ENCODE measurements at places on chromosomes 4 and X.

DNA sequence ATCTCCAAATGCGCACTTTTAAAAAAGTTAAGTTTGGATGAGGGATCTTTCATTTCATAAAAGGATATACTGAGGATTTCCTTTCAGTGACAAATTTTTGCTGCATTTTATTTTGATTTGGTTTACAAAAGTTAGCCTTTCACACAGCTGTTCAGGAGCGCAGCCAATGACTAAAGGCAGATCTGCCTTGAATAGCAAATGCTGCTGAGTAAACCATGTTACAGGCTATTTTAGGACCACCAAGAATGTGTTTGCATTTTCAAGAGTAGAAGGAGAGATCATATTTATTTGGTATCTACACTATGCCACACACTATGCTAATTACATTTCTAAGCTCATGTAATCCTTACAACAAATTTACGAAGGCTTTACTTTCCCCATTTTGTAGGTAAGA is 92.1 kb downstream of the MAMLD1 start:
- DNase-seq, result no peak

DNA sequence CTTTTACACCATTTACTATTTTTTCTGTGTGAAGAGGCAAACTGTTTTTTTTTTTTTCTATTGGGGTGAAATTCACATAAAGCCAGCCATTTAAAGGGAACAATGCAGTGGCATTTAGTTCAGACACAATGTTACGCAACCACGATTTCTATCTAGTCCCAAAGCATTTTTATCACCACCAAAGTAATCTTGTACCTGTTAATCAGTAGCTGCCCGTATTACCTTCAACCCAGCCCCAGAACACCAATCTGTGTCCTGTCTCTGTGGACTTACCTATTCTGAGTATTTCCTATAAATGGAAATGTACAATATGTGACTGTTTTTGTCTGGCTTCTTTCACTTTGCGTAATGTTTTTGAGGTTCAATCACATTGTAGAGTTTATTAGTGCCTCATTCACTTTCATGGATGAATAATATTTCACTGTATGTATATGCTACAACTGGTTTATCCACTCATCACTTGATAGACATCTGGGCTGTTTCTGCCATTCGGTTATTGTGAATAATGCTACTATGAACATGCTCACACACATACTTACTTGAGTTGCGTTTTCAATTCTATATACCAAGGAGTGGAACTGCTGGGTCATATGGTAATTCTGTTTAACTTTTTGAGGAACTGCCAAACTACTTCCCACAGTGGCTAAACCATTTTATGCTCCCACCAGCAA is 116.2 kb downstream of the CDS1 start:
- no peak for DNase-seq

GRCh38 chr4:6225469-6225868 is 25.1 kb upstream of the JAKMIP1 start:
- peak; percentile 41 for DNase-seq

- no peak for DNase-seq
These were observed 79.5 kb downstream of the PRKG2 start for GRCh38 chr4:81135501-81135900.

GRCh38 chr4:76696109-76696508 is 201.8 kb downstream of the SOWAHB start:
- no peak for DNase-seq

GRCh38 chrX:110915111-110915510 is 119.5 kb upstream of the CHRDL1 start:
- no peak for DNase-seq

Data from activated CD4-positive, alpha-beta T cell treated with anti-CD3 and anti-CD28 coated beads, Interleukin-2, amount 10 ng/mL, durations not matched to agents 7 days and 5 days (primary cell).